Left ventricle myocardium superior (tissue), 1 donor: ENCODE measurements at places on chromosomes 5 and 9. TPM values are rescaled to one million over a fixed set of nuclear protein-coding genes. Genes with fewer than 3 reads are reported as not detected.

The MCTP1 gene
- 6.4 TPM for total RNA-seq

The PCDHB5 gene
- 3.1 TPM for total RNA-seq

The TPRN gene
- total RNA-seq: 21.7 TPM

The CCNI2 gene
- 0.10 TPM for total RNA-seq

The SAXO1 gene
- total RNA-seq: not detected

- DNase-seq: no peak
Observed at GRCh38 chr9:117682955-117683710, 21.1 kb upstream of the TLR4 start.

- no peak for DNase-seq
Observed at GRCh38 chr5:9544056-9544455, 1.8 kb downstream of the SEMA5A start.

DNA sequence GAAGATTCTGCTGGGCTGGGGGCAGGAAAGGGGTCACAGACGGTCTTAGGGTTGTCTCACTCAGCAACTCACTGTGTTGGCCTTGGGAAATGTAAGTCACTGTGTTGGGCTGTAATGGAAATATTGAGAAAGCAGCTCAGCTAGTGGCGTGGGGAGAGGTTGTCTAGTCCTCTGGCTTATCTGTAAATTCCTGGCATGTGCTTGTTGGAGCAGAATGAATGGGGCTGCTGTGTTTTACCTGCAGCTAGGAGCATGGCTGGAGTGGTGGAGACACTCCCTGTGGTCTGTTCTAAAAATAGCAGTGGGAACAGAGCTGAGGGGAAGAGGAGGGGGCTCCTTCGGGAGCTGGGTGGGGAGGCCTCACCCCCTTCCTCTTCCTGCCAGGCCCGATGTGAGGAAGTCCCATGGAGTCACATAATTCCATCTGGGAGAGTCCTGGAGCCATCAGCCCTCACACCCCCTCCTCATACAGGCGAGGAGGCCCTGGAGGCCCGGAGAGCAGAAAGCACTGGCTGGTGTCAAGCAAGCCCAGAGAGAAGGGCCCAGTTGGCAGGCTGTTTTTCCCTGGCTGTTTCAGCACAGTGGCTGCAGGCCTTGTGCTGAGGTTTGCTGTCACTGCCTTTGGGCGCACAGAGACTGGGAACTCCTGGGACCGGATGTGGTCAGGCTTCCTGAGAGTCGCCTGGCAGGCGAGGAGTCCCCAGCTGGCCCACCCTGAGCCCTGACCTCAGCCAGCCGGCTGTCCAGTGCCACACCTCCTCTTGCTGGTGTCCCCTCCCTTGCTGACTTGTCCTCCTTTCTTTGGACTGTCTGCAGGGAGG is 84.9 kb downstream of the RGS3 start:
- DNase-seq: peak; percentile 80

- no peak for DNase-seq
Observed at GRCh38 chr5:159438092-159438491, 107.8 kb upstream of the IL12B start.

GRCh38 chr5:87268970-87269377 is 1.3 kb downstream of the RASA1 start:
- DNase-seq: no peak

DNA sequence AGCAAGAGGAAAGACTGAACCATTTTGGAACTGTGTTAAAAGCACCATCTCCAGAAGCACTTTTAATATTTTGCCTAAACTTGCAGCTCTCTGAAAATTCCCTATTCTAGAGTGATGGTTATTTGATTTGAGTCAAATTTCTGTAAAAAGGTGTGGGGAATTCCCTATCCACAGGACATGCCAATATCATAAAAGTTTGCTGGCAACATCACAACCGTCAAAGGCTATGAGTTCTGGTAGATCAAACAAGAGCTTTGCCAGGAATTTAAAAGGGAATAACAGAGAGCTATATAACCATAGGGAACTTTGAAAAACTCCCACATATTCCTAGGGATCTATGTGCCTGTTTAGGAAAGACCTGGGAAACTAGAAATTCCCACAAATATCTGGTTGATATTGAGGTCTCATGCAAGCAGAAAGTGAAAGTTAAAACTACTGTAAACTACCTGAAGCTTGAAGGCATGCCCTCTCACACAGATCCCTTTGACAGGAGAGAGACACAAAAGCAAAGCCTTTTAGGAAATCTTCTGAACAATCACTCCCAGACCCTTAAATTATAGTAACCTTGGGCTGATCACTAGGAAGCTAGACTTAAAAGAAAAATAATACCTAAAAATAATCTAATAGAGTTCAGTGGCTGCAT is 549.9 kb downstream of the ANXA1 start:
- DNase-seq: no peak

DNA sequence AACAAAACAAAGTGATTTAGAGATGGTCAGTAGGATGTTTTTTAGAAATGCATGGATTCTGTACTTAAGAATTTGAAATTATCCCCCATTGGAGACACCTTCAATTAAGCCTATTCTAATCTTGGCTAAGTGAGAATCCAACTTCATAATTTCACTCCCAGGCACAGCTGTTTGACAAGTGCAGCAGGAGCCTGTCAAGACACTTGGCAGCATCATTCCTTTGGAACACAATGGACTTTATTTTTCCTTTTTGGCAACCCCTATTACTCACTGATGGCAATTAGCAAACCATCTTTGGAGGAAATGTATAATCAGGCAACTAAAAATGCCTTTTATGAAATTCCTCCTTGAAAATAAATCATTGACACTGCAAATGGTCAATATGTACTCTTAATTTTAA is 194.7 kb downstream of the GLIS3 start:
- peak; percentile 41 for DNase-seq

DNA sequence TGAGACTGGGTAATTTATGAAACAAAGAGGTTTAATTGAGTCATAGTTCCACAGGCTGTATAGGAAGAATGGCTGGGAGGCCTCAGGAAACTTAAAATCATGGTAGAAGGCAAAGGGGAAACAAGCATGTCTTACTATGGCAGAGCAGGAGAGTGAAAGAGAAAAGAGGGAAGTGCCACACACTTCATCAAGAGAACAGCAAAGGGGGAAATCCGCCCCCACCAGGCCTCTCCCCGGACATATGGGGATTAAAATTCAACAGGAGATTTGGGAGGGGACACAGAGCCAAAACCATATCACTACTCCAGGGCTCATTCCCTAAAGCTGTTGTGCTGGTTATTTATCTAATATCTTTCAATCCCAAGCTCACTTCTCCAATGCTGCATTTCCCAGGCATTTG is 50.2 kb upstream of the NR3C1 start:
- no peak for DNase-seq

- no peak for DNase-seq
Observed at GRCh38 chr5:126234563-126235195, 188.5 kb upstream of the GRAMD2B start.

GRCh38 chr5:167140548-167141291 is 1150.7 kb upstream of the WWC1 start:
- DNase-seq: no peak

GRCh38 chr5:135551593-135552447 is 16.1 kb upstream of the NEUROG1 start:
- peak; percentile 60 for DNase-seq

GRCh38 chr5:129399069-129399468 is 61.0 kb upstream of the ADAMTS19 start:
- DNase-seq: no peak

- DNase-seq: no peak
Observed at GRCh38 chr5:92017776-92018175, 634.7 kb upstream of the ARRDC3 start.

DNA sequence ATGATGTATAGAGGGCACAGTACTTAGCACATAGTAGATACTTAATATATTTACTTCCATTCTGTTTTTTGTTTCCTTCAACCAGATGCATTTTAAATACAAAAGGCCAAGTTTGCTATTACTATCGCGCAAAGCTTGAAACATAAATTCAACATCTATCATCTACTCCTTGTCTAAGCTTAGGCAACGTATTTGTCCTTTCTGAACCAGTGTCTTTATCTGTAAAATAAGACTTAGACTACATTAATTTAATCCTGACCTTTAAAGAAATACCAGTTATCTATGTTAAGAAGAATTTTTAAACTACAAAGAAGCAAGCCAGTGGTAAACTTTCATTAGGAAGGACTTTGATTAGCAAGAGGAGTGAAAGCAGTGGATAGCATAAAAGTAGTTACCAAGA is 173.0 kb downstream of the WDR70 start:
- no peak for DNase-seq
